Aorta (tissue), 5 donors: ENCODE measurements at places on chromosomes 5 and 9.

DNA sequence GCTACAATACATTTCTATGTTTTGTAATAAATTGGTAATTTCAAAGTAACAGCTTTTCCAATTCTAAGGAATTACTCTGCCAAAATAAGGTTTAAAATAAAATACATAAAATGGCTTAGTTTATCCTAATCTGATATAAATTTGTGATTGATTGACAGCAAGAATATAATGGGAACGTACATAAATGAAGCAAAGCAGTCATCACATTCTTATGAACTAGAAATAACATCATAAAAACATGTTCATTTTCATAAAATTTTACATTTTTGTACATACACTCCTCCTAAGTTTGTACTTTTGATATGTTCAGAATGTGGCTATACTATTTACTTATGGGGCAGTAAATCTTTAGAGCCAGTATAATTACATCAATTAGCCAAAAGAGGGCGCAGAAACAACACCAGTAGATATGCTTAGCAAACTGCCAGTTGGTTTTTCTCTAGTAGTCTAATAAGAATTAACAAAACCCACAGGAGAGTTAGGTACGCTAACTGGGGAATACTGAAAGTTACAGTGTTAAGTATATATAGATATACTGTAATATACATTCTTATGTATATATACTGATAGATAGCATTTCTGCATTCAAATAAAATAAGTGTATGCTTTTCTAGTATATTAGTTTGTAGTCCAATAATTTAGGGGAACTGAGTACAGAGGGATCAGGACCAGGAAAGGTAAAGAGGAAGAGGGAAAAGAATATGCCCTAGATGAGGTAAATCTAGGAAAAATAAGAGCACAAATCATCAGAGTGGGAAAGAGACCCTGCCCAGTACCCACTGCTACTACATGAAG lies 76.8 kb downstream of the ZDHHC21 start:
- no peak for DNase-seq

DNA sequence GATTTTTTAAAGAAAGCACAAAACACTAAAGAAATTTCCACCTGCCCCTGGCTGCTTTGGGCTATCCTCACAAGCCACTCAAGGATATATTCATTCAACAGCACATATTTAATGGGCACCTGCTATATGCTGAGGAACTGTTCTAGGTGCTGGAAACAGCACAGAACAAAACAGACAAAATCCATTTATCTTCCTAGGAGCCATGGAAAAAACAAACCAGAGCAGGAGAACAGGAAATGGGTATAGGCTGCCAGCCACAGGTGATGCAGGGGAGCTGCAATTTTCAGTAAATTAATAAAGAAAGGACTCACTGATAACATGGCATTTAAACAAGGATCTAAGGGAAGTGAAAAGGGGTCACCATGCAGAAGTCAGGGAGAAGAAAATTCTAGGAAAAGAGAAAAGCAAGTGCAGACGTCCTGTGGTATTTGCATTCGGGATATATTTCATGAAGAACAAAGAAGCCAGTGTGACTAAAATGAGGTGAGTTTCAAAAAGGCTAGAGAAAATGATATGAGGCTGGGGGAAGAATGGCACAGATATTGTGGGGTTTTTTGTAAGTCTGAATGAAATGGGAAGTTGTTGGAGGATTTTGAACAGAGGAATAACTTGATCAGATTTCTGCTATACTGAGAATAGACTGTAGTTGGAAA lies 152.2 kb downstream of the ADAMTSL1 start:
- no peak for DNase-seq

DNA sequence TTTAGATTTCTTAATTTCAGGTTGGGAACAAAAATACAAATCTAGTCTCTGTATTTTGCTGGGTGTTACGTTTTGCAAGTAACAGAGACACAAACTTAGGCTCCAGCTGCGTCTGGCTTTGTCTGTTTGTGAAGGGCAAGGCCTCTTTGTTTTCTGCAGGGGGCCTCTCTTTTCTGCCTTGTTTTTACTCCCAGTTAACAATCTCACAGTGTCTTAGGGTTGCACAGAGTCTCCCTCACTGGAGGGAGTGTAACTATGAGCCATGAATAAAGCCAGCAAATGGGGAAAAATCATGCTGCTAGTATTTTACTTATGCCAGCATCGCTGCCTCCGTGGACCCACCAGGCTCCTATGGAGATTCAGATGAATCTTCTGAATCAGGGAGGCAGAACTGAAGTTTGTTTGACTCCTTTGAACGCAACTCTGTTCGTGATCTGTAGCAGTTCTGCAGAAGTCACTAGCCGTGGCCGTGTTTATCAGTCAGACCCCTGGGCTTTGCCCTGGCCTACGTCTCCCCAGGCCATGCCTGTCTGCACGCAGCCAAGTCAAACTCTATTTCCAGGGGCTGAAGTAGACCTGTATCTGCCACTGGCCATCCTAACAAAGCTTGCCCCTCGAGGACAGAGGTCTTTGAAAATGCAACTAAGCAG lies 77.2 kb downstream of the ATP10B start:
- no peak for DNase-seq

DNA sequence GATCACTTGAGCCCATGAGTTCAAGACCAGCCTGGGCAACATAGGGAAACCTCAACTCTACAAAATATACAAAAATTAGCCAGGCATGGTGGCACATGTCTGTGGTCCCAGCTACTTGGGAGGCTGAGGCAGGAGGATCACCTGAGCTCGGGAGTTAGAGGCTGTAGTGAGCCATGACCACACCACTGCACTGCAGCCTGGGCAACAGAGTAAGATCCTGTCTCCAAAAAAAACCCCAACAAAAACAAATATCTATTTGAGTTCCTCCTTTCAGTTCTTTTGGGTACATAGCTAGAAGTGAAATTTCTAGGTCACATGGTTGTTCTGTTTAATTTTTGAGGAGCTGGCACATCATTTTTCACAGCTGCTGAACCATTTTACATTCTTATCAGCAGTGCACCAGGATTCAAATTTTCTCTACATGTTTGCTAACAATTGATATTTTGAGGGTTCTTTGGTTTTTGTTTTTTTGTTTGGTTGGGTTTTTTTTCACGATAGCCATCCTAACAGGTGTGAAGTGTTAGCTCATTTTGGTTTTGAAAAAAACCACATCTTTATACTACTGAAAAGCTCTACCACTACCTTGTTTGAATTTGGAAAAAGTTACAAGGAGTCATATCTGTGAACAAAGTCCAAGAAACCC lies 176.9 kb upstream of the SLC12A2 start:
- no peak for DNase-seq

GRCh38 chr9:117153021-117153420 lies 261.8 kb downstream of the ASTN2 start:
- no peak for DNase-seq

DNA sequence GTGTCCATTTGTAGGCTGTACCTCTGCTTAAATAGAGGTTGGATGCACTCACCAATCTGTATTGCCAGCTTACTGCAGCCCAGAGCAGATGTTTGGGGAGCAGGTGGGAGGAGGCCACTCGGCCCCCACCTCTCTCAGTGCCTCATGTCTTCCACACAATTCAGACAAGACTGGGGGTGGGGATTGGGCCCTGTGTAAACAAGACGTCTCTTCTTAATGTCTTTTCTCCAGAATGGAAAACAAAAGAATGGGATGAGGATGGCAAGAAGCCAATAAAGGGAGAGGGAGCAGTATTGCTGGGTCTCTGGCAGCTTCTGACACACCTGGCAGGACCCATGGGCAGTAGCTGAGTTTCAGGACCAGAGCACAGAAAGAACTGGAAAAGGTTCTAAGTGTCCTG lies 64.9 kb downstream of the SIL1 start:
- no peak for DNase-seq
